Dermis microvascular lymphatic vessel endothelial cell (primary cell): ENCODE measurements at places on chromosomes 13 and 19. TPM values are rescaled to one million over a fixed set of nuclear protein-coding genes. Genes with fewer than 3 reads are reported as not detected.

- peak; percentile 1 for DNase-seq
Measured at GRCh38 chr13:33015791-33016323, 366 bp upstream of the KL start.

GRCh38 chr19:49213791-49214190, 56.2 kb downstream of the TRPM4 start:
- DNase-seq, result no peak

DNA sequence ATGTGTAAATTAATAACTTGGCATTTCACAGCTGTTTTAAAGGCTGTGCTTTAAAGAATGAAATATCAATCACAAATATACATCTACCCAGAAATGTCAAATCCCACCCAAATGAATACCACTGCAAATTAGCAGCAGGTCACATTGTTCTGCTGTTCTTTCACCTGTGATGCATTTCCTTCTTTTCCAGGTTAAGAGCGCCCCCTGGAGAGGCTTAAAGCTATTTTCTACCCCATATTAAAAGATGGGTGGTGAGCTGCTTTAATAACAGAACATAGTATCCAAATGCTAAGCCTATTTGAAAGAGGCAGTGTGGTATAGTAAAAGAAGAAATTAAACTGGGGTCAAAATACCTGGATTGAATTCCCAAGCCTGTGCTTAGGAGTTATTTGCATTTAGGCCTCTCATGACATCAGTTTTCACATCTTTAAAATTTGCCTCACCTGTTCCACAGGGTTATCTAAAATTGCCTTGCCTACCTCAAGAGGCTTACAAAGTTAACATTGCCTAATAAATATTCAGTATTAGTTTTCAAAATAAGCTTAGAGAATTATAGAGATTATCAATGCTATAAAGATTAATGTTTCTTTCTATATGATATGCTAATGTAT, 396.9 kb upstream of the SLITRK5 start:
- DNase-seq, result no peak

DNA sequence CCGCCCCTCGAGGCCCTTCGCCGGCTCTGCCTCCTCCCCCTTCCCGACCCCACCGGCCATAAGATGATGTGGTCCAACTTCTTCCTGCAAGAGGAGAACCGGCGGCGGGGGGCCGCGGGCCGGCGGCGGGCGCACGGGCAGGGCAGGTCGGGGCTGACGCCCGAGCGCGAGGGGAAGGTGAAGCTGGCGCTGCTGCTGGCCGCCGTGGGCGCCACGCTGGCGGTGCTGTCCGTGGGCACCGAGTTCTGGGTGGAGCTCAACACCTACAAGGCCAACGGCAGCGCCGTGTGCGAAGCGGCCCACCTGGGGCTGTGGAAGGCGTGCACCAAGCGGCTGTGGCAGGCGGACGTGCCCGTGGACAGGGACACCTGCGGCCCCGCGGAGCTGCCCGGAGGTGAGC, 1.4 kb downstream of the CACNG6 start:
- no peak for DNase-seq

DNA sequence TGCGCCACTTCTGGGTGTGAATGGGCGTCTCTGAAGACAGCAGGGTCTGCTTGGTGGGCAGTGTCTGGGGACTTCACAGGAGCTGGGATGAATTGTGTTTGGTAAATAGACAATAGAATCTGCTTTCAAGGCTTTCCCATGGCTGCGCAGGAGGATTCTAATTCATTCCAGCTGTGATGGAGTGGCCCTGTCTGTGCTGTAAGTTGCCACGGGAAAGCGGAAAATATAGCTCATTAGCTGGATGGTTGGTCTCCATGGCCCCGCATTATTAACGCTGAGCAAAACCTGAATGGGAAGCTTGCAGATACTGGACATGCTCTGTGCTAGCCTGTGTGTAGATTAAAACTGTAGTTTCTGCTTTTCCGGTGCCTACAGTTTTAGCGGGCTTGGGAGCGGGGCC, 15.6 kb upstream of the C1QTNF9 start:
- DNase-seq, result no peak

DNA sequence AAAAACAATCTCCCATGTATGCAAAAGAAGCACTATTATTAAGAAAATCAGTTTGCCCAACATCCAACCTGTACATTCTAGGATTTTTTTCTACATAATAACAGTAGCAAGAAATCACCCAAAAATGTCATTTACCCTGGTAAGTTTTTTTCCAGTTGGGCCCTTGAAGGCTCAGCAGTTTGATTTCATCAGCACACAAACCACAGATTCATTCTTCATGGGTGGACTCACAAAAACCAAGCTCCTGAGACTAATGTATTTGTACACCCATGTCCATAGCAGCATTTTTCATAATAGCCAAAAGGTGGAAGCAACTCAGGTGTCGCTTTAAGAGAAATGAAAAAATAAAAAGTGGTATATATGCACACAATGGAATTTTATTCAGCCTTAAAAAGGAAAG, 210.1 kb downstream of the TBC1D4 start:
- DNase-seq, result no peak

OR7A5 gene
- not detected in 2 replicates for total RNA-seq

DCLK1 gene
- total RNA-seq, result 10.5 and 43.6 TPM in 2 replicates

CD37 gene
- not detected in 2 replicates for total RNA-seq

FOXA3 gene
- 0.13 TPM in 1 of 2 replicates, not detected in the other for total RNA-seq

PTGIR gene
- total RNA-seq, result not detected in 2 replicates
